ENCODE measurements at places on chromosomes 4 and X.

- DNase-seq, result peak; percentile 58
Measured at GRCh38 chr4:158787709-158788475, 19.1 kb downstream of the FNIP2 start.

DNA sequence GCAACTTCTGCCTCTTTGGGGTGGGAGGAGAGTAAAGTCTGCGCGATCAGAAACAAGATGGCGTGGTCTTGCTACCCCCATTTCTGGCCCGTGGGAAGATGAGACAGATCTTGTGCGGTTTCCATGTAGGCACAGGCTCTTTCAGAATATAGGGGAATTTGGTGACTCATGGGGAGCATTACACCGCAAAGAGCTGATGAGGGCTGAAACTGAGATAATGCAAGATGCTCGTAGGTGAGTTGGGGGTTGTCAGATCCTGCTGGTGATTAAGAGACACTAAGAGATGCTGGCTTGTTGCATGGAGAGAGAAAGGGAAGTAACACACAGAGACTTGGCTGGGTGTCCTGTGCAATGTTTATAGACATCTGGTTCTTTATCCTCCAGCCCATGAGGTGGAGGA lies 1.5 kb downstream of the EVC start:
- no peak for DNase-seq

DNA sequence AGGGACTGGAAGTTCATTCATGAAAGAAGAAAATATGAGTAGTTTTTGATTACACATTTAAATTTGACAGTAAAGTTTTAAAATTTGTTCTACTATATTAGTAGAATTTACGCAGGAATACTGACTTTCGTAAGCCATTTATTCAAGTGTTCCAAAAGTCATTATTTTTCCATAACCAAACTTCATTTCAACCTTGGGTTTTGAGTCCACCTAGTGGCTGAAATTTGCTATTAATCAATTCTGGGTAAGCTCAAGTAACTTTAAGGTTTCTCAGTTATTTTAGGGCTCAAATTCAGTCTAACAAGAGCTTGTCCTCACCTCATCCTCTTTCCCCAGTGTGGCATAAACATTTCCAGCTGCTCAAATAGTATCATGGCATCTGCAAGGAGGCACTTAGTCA lies 175.4 kb downstream of the SH3BGRL start:
- DNase-seq, result peak; percentile 24

GRCh38 chrX:10011261-10011931 lies 44.2 kb downstream of the CLDN34 start:
- no peak for DNase-seq

- DNase-seq, result no peak
Measured at GRCh38 chr4:121049072-121049599, 23.2 kb downstream of the NDNF start.

GRCh38 chr4:146439999-146440398 lies 81.7 kb downstream of the SLC10A7 start:
- DNase-seq, result no peak

GRCh38 chr4:107600983-107601382 lies 119.1 kb downstream of the PAPSS1 start:
- no peak for DNase-seq

DNA sequence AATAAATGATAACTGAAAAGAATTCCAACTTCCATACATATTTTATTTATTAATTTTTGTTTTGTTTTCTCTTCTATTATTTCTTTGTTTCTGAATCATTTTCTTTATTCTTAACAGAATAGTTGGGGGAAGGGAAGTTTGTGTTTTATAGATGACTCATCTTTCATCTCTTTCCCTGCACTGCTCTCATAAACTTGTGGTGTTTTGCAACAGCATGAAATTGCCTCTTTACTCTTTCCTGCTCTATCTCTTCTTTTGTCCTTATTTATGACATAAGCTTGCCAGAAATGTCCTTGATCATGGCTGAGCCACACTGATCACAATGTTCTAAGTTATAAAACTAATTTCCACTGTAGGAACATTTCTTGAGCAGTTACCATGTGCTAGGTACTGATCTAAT lies 22.3 kb downstream of the QRFPR start:
- DNase-seq, result no peak

- no peak for DNase-seq
Measured at GRCh38 chr4:159035570-159035969, 67.3 kb upstream of the RAPGEF2 start.

- no peak for DNase-seq
Measured at GRCh38 chr4:152278172-152278504, 257.8 kb downstream of the FBXW7 start.

DNA sequence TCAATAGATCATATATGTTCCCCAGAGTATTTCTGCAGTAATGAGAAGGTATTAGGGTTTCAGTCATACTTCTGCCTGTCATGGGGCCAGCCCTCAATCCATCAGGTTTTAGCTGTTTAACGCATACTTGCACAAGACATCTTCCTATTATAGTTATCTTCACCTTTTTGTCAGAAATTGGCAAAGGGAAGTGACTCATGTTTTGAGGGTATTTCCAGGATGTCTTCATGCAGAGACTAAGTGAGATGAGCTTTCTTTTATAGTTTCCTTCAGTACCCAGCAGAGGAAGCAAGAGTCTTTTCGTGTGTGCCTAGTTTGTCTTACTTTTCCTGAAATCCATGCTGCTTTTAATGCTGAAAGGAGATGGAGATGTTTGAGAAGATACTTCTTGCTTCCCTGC lies 9.5 kb downstream of the CSTF2 start:
- DNase-seq, result no peak

DNA sequence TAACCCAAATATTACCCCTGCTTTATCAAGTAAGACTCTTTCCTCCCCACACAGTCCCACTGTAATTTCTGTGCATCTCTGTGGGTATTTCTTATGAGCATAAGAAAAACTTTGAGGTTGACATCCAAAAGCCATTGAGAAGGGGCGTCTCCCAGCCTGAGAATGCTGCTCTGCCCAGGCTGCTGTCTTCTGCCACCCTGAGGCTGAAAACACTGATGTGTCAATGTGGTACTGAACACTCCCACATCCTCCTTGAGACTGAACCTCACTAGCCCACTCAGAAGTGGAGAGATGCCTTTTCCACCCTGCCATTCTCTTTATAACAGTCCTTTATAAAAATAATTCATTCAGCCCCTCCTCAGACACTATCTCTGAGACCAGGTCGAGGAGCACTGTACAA lies 120.8 kb downstream of the SMIM20 start:
- DNase-seq, result no peak

GRCh38 chr4:1986578-1987210 lies 22.1 kb downstream of the NELFA start:
- DNase-seq, result no peak

GRCh38 chrX:151478058-151478457 lies 81.1 kb downstream of the VMA21 start:
- no peak for DNase-seq

- peak; percentile 71 for DNase-seq
Measured at GRCh38 chr4:72295966-72296557, 264.3 kb downstream of the NPFFR2 start.

DNA sequence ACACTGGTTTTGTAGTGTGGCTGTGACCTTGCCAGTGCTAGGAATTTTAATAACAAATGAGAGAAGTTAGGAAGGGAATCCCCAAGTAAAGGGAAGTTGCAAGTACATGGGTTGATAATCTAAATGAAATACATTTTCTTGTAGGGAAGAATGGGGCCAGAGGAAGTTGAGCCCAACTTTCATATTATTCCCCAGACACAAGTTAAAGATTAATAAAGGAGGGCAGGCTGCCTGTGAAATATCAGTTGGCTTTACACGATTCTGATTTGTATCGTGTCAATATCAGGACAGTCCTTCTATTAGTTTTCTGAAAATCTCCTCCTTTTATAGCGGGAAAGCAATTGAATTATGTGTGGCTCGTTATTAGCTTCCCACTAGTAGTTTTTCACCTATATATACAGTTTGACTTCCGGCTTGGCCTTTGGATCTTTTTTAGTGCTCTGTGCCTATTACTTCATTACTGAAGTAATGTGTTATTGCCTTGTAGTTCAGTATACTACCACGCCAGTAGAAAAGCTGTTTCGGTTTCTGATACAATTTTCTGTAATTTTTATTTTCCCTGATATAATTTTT lies 1.7 kb downstream of the PDLIM5 start:
- no peak for DNase-seq

- DNase-seq, result peak; percentile 33
Measured at GRCh38 chr4:185211035-185211434, 1.6 kb downstream of the SNX25 start.

DNA sequence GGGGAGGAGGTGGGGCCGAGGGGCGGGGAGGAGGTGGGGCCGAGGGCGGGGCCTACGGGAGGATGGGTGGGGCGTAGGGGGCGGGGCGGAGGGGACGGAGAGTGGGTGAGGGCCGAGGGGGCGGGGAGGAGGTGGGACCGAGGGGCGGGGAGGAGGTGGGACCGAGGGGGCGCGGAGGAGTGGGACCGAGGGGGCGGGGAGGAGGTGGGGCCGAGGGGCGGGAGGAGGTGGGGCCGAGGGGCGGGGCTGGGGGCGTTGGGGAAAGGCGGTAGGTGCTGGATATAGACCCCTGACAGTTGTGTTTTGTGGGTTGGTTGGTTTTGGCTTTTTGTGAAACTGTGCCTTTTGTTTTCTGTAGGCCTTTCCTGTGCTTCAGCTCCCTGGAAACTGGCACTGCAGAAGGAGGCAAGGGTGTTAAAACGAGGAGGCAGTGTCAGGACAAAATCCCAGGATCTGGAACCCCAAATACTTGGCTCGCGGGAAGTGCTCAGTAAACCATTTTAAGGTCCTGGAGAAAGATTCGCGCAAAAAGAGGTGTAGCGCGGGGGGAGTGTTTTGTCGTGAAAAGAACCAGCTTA lies 580 bp upstream of the MMGT1 start:
- DNase-seq, result peak; percentile 41

DNA sequence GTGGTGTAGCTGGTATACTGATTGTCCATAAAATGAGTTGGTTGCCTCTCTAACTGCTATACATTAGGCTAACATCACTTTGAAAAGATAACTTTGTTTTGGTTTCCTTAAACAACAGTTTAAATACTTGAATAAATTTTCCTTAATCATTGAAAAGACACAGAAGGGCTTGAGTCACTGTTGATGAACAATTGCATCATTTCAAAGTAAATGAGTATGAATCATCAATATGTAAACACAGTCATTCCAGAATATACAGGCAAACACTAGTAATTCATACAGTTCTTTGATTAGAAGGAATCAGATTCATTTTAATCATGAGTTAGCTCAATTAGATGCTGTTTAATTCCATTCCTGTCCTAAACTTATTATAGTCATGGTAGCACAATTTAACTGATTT lies 160.6 kb downstream of the AFF2 start:
- no peak for DNase-seq

- no peak for DNase-seq
Measured at GRCh38 chrX:48971249-48972219, at the start of gene KCND1. Gene KCND1 (minus strand): TSS chrX:48971844. CDS start chrX:48970271, 1,573 bp downstream.

- DNase-seq, result no peak
Measured at GRCh38 chr4:165563851-165564250, 185.0 kb downstream of the CPE start.

DNA sequence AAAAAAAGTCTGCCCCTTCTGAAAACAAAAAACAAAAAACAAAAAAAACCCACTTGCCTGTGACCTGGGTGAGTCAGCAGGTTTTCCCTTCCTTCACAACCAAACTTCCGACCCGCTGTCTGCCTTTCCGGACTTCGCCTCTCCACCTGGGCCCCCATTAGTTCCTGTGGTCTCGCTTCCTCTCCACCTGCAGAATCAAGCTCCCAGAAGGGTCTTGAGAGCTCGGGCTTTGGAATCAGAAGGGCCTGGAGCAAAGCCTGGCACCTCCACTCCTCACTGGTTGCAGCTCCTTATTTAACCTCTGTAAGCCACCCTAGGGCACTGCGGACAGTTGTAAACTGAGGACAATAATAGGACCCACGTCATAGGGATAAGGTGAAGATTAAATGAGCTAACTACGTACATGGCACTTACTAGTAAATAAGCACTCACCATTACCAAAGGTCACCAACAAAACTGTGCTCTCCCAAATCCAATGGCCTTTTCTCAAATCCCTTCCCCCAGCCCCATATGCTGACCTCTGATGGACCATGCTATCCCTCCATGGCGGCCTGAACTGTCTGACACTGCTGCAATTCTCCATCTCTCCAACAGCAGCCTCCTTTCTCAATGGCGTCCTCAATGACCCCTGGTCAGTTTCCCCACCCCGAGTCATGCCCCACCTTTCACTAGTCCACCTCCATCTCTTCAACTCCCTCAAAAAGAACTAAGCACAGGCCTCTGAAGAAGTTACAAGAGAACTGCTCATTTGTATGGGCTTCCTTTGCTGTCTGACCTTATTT lies 64.2 kb downstream of the IRF2 start:
- no peak for DNase-seq

DNA sequence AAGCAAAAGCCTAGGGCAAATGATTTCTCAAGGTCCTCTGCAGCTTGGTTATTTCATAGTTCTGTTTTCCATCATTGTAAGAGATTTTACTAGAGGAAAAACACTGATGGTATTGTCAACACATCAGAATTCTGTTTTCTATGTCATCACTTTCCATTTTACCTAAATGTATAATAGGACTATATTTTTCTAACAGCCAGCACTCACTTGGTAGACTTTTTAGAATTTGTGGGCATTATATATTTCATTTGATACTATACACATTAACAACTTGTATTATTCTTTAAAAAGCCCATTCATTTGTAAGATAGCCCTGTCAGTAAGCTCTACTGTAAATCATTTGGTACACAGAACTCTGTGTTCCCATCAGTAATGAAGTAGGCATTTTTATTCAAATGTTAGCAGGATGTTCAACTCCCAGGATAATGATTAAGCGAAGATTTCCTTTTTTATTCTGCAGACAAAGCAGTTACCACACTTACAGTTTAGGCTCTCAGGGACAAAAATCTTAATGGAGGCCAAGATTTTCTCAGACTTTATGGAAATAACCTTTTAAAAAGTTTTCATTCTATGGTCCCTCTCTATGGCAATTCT lies 143.6 kb upstream of the TEX13C start:
- no peak for DNase-seq

- DNase-seq, result no peak
Measured at GRCh38 chr4:89275587-89275986, 32.0 kb downstream of the GPRIN3 start.

DNA sequence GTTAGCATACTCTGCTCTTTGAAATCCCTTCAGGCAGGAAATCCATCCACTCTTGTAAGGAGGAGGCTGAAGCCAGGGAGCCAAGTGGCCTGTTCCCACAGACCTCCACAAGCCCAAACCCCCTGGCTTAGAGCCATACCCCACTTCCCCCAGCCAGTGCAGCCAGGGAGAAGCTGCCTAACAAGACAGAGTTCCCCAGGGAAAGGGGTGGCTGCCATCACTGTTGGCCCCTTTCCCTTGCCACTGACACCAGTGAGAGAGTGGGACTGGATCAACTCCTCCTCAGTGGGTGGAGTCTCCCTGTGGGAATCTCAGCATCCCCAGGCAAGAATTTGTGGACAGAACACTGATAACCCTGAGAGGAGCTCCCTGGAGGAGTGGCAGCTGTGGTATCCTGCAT lies 389.4 kb downstream of the PABPC4L start:
- DNase-seq, result no peak

- DNase-seq, result no peak
Measured at GRCh38 chrX:78455901-78456300, 128.5 kb upstream of the CYSLTR1 start.

DNA sequence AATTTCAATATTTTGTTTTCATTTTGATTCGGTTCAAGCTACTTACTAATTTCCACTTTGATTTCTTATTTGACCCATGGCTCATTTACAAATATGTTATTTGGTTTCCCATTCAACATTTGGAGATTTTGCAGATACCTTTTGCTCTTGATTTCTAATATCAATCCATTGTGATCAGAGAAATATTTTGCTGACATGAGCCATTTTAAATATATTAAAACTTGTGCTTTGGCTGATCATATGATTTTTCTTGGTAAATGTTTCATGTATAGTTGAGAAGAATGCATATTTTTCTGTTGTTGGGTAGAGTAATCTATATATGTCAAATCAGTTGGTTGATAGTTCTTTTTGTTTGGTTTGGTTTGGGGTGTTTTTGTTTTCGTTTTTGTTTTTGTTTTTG lies 95.0 kb downstream of the GASK1B start:
- no peak for DNase-seq

Data from pons (tissue), 1 donor.